ENCODE measurements at places on chromosomes 16 and 17.

GRCh38 chr17:81437191-81437651 is 42.0 kb downstream of the BAHCC1 start:
- DNase-seq, result no peak

GRCh38 chr17:63976702-63977101 is 4.0 kb upstream of the SCN4A start:
- no peak for DNase-seq

- DNase-seq, result no peak
Observed at GRCh38 chr17:6471531-6472465, 27.5 kb downstream of the PIMREG start.

- DNase-seq, result no peak
Observed at GRCh38 chr17:66345264-66345663, 42.9 kb downstream of the PRKCA start.

GRCh38 chr16:85250147-85250463 is 137.8 kb upstream of the CIBAR2 start:
- no peak for DNase-seq

DNA sequence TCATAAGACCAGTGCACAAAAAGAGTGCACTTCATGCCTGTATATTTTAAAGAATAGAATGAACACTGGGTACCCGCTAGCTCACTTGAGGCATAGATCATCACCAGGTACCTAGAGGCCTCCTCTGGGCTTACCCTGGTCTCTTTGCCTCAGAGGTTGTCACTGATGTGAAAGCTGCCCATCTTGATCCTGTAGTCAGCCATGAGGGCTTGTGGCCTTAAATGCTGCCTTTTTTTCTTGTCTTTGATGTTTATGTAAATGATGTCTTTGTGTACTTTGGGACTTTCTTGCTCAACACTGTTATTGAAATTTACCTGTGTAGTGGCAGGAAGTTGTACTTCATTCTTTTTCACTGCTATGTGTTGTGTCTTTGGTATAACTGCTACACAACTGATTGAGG is 26.8 kb upstream of the SLC5A10 start:
- DNase-seq, result no peak
